A172 (cell line): ENCODE measurements at places on chromosomes 4 and X. TPM values are rescaled to one million over a fixed set of nuclear protein-coding genes. Genes with fewer than 3 reads are reported as not detected.
A peak's percentile ranks its signal among the peaks of the same experiment; 100 is the strongest.

DNA sequence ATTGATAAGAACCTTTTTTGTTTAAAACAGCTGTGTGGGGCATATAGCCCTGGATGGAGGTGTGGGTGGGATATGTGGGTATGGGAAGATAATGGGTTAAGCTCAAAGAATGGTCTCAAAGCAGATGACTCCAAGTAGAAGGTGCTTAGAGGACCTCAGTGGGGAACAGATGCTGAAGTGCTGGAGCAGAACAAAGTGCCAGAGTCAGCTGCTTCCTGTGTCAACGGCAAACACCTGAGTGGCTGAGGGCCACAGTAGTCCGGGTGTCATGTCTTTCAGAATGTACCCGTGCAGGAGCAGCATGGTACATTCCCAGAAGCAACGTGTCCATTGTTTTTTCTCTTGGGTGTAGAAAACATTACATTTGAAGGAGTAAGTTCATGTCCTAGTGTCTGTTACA lies 210.6 kb downstream of the CCNG2 start:
- DNase-seq: no peak

DNA sequence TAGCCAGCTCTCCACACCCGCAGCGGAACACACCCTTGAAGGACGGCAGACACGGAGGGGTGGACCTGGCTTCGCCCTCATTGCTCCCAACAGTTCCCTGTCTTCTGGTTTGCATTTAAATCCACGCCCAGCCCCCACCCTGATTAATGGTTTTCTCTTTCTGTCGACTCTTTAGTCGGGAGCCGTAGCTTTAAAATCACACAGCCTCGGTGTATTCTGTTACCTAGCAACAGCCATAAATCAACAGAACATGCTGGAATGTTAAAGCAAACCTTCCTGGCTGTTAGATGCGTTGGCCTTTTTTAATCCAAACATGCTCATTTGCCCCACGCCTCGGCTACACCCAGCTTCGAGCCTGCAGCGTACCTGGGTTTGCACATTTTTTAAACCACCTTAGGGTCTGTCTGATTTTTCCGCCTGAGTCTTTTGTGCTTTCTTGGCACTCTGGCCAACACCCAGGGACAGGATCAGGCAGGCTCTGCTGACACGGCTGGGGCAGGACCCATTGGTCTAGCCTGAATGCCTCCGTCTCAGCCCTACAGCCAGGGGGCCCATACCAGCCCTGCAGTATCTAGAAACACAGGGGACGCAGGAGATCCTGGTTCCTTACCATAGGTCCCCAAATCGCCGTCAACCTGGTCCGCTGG lies 21.4 kb upstream of the PPP2R2C start:
- DNase-seq: peak; percentile 29

DNA sequence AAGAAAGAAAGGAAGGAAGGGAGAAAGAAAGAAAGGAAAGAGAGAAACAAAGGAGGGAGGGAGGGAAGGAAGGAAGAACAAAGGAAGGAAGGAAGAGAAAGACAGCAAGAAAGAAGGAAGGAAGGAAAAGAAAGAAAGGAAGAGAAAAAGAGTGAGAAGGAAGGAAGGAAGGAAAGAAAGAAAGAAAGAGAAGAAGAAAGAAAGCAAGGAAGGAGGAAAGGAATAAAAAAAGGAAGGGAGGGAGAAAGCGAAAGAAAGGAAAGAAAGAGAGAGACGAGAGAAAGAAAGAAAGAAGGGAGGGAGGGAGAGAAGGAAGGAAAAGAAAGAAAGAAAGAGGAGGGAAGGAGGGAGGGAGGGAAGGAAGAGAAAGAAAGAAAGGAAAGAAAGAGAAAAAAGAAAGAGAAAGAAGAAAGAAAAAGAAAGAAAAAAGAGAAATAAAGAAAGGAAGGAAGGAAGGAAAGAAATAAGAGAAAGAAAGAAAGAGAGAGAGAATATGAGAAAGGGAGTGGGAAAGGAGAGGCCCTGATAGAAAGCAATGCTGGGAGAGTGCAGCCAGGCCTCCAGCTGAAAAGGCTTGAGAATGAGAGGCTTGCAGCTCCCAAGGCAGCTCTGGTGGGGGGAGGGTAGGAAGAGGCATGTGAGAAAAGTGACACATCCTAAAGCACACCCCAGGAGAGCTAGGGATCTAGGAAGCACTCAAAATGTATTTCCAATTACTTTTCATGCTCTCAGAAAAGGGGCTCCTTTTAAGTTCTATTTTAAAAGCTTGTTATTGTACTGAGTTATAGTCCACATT lies 134.0 kb upstream of the ZIC3 start:
- no peak for DNase-seq

DNA sequence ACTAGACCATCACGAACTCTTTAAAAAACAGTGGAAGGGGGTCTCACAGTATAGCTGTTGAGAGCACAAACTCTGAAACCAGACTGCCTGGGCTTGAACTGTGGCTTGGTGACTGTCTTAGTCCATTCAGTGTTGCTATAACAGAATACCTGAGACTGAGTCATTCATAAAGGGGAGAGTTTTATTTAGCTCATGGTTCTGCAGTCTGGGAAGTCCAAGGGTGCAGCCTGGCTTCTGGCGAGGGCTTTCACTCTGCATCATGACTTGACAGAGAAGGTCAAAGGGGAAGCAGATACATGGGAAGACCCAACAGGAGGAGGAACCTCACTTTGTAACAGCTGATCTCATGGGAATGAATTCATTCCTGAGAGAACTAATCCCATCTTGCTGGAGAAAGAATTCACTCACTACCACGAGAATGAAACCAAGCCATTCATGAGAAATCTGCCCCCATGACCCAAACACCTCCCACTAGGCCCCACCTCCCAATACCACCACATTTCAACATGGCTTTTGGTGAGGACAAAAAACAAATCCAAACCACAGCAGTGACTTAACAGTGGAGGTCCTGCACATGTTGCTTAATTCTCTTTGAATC lies 116.7 kb upstream of the STOX2 start:
- DNase-seq: no peak

GRCh38 chr4:108559911-108560310 lies 60.5 kb upstream of the RPL34 start:
- no peak for DNase-seq

DNA sequence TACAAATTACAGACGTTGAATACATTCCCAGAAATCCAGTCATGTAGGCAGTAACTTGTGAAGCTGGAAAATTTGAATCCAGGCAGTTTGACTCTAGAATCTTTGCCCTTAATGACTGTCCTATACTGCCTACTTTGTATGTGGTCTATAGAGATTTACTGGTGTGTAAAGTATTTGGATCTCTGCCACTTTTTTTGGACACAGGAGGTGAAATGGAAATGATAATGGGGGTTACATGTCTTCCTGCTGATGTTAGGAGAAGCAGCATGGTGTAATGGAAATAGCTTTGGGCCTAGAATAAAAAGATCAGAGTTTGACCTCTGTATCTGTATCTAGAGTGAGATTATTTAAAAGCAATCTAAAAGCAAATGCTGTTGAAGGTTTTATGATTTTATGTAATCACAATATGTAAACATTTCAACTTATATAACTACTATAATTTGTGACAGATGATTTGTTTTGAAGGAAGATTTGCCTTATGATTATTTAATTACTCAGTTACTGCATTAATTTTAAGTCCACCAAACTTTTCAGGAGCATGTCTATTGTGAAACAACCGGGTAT lies 3.3 kb downstream of the COL4A5 start:
- DNase-seq: no peak

DNA sequence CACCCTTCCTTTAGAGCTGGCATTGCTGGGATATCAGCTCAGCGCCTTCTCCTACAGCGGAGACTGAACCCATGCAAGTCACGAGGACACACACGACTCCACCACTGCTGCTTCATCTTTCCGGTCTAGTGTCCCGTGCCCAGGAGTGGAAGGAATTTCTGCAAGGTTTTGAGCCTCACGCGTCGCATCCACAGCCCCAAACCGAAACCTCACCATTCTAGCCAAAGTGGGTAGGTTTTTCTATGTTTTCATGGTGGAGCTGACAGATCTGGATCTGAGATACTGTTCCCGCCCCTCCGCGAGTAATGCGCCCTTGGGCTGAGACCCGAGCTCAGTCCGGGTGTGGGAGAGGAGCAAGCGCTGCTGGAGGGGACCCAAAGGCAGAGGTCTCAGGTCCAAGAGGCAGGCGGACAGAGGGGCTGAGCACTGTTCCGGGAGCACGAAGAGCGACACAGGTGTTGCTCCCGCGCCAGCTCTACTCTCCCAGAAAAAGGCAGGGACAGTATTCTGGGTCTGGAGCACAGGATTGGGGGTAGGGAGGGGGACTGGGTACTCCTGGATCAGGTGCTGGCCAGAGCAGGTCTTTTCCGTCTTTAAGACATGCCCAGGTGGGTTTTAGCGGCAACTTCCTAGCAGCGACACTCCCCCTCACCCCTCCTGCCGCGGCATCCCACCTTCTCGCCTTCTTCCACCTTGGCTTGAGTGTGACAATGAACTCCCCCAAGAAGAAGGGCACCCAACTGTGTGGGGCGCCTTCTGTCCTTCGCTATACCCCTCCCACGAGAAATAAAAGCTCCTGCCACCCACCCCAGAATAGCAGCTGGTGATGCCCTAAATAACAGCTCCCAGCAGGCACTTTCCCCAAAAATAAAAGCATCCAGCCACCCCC lies 1.8 kb downstream of the EPHA5 start:
- no peak for DNase-seq

- peak; percentile 1 for DNase-seq
Observed at GRCh38 chrX:140664939-140665338, 44.6 kb upstream of the LINC00632 start.

DNA sequence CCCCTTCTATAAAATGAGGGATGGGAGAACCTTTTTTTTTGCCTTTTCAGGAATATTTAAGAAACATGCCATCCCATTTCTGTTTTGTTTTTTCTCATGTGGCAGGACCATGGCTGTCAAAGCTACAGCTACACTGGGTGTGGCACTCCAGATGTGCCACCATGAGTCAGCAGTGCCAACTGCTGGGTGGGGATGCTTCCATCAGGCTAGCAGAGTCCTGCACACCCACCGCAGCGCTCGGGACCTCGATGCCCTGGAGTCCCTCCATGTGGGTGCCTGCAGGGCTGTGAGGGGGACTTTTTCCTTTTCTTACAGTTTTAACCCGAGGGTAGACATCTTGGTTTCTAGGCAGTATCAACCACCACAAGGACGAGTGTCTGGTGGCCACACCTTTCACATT lies 352.6 kb downstream of the NR3C2 start:
- DNase-seq: no peak

The WAS gene
- total RNA-seq: 0.62 and 3.6 TPM in 2 replicates

The CHRDL1 gene
- total RNA-seq: not detected in 2 replicates

The SMR3B gene
- total RNA-seq: not detected in 2 replicates

The CLNK gene
- total RNA-seq: not detected in 2 replicates
